ENCODE measurements at places on chromosomes 16 and 17.

DNA sequence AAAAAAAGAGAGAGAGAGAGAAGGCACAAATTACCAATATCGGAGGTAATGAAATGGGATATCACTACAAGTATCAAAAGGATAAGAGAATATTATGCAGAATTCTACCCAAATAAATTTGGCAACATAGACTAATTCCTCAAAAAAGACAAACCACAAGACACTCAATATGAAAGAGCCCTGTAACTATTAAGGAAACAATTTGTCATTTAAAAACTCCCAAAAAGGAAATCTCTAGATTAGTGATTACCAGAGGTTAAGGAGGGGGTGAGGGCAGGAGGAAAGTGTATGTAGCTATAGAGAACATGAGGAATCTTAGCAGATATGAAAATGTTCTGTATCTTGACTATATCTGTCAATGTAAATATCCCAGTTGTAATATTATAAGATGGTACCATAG is 54.0 kb downstream of the CFDP1 start:
- DNase-seq, result no peak

DNA sequence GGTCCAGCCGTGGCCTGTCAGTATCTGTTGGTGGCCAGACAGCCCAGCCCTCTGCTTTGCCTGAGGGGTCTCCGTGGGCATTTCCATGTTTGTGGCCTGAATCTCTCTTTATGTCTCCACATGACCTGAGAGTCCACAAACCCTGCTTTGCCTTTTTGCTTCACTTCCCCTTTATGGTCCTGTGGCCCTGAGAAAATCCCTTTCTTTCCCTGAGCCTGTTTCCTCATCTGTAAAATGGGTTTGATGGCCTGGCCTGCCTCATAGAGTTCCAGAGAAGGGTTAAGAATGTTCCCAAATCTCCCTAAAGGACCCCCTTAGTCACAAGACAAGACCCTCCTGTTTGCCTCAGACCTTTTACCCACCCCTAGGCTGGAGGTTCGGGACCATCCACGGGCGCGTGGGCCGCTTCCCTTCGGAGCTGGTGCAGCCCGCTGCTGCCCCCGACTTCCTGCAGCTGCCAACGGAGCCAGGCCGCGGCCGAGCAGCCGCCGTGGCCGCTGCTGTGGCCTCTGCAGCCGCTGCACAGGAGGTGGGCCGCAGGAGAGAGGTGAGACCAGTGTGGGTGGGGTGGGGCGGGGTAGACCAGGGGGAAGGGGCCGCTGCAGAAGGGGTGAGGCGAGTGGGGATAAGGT is 26.2 kb upstream of the ALKBH5 start:
- peak; percentile 46 for DNase-seq

GRCh38 chr17:37024181-37024637 is 75.5 kb downstream of the AATF start:
- no peak for DNase-seq

GRCh38 chr16:21088646-21089538 is 61.8 kb downstream of the DNAH3 start:
- no peak for DNase-seq

DNA sequence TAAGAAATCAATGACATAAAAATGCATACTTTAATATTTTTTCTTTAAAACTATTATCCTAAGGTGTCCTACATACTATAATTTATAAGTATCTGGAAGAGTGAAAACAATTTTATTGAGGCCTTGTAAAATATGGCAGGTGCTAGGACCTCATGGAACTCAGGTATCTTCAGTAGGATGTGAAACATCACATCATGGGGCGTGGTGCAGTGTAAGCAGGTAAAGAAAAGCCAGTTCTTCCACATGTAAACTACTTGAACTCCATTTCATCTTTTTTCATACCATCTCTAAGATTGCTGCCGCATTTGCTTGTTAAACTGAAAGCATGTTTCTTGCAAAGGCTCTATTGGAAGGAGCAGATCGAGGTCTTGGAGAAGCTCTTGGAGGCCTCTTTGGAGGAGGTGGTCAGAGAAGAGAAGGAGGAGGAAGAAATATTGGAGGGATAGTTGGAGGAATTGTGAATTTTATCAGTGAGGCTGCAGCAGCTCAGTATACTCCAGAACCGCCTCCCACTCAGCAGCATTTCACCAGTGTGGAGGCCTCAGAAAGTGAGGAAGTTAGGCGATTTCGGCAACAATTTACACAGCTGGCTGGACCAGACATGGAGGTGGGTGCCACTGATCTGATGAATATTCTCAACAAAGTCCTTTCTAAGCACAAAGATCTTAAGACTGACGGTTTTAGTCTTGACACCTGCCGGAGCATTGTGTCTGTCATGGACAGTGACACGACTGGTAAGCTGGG is at the start of gene CAPNS2:
Gene CAPNS2, plus strand, starts transcription at position 253 of the 744 bp plus-strand sequence. Its CDS starts 73 bp downstream, at position 326.
- DNase-seq, result no peak

DNA sequence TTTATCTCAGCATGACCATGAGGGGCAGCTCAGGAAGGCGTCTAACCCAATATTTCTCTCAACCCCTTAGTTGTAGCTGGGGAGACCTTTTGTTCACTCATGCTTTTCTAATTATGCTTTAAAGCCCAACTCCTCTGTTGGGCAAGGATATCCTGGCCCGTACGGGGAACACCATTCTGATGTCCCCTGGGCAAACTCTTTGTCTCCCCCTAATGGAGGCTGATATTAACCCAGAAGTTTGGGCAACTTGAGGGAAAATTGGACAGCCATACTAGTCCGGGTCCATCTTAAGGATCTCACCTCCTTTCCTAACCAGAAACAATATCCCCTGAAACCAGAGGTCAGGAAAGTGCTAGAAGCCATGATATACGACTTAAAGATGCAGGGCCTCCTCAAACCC is 143.7 kb upstream of the COX10 start:
- no peak for DNase-seq

GRCh38 chr16:3842994-3843393 is 37.5 kb downstream of the CREBBP start:
- no peak for DNase-seq

- no peak for DNase-seq
Measured at GRCh38 chr16:70151391-70151790, 22.2 kb upstream of the CLEC18C start.

DNA sequence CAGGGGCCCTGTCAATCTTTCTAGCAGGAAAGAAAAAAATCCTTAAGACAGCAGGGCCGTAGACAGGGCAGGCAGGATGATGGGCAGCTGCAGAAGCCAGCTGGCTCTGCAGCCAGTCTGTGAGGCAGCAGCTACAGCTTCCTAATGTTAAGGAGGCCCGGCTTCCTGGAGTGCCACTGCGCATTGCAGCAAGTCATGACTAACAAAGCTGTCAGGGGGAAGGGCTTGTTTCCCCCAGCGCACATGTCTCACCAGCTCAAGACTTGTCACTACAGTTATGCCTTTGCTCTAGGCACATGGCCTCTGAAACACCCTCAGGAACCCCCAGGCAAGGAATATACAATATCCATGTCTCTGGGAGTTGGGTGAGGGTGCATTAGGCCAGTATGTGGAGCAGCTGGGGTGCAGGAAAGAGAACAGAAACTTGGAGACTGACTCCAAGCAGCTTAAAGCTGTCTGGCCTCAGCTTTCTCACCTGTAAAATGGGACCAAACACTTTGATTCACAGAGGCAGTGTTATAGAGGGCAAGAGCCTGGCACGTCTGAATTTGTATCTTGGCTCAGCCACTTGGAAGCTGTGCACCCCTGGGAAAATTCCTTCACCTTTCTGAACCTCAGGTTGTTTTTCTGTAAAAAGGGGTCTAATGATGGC is 220.0 kb downstream of the HAPSTR1 start:
- DNase-seq, result no peak

DNA sequence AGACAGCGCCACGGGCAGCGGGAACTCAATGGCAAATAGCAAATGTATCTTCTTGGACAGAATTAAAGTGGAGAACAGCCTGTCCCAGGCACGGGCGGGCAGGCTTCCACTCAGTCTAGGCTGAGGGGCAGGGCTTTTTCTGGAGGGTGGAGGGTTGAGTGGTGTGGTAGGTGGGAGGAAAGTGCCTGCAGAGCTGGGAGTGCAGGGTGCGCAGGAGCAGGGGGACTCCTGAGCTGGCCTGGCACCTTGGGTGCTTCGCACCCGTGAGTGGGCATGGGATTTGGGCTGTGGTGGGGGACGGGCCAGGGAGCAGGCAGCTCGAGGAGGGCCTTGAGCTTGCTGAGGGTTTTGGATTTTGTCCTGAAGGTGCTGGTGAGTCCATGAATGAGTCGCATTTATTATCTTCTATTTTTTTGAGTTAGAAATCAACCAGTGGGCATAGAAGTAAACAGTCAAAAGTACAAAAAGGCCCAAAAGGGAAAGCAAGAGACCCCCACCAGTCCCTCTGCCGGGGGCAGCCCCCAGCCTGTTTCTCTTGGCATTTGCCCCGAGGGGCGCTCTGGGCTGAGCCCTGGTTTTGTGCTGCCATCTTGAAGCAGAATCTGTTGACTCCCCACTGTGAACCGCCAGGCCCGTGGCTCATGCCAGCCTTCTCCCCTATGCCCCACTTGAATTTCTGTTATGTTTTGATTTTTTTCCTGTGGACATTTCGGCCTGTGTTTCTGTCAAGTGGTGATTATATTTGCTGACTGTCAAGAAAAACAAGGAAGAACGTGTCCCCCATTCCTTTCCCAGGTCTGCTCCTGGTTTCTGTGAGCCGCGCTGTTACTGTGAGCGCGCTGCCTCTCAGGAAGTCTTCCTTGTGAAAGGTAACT is 8.2 kb downstream of the ADORA2B start:
- no peak for DNase-seq

DNA sequence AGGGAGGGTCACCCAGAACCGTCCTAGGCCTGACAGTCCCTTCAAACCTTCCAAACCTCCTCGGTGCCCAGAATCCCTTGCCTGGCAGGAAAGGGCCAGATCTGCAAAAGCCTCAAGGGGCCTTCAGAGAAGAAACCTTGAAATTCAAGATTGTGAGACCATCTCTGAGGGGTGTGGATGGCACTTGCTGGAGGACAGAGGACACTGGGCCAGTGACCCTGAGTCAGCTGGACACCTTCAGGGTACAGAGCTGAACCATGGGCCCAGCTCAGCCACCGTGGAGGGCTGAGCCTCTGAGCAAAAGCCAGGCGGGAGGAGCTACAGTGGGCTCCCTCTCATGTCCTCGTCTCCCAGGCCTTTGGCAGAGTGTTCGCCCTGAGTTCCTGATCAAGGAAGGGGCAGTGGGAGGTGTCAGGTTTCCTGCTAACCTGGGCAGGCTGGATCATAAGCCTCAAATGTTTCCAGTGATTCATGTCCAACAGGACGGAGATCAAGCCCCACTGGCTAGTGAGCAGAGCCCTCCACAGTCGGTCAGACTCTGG is 3.0 kb downstream of the PDILT start:
- no peak for DNase-seq

DNA sequence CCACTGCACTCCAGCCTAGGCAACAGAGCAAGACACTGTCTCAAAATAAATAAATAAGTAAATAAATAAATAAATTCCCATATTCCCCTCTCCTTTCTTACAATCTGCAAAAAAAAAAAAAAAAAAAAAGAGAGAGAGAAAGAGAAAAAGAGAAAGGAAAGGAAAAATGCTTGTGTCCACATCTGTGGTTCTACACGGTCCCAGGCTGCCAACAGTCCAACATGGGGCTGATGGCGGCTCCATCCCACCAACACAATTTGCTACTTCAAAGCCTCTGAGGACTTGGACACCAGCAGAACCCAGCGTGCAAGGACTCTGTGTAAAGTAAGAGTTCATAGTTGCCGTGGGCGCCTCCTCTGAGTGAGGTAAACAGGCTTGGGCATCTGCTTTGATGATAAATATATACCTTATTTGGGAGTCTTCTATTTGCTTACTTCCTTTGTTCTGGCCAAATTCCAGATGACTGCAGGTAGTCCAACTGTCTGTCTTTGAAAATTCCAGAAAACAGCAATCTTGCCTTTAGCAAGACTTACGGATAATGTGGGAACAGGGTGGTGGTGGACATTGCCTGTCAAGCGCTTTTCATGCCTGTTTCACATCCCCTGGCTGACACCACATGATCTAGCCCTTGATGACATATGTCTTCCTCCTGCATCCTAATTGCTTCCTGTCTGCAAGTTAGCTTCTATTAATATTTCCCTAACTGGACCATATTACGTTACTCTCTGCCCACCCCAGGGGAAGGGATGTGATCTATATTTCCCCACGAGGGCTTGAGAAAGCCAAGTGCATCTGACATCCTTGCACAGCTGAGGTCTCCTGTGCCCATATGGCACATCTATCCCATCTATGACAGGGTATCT is 10.1 kb downstream of the LITAF start:
- DNase-seq, result peak; percentile 54

- DNase-seq, result no peak
Measured at GRCh38 chr17:79090443-79091225, 16.0 kb downstream of the ENGASE start.

- no peak for DNase-seq
Measured at GRCh38 chr16:65769776-65770438, 596.6 kb upstream of the CDH5 start.

GRCh38 chr16:63960321-63960720 is 1161.5 kb downstream of the CDH11 start:
- no peak for DNase-seq

- no peak for DNase-seq
Measured at GRCh38 chr17:44905006-44906000, 6.1 kb upstream of the EFTUD2 start.

- DNase-seq, result no peak
Measured at GRCh38 chr16:49854188-49854795, 1.6 kb downstream of the ZNF423 start.

DNA sequence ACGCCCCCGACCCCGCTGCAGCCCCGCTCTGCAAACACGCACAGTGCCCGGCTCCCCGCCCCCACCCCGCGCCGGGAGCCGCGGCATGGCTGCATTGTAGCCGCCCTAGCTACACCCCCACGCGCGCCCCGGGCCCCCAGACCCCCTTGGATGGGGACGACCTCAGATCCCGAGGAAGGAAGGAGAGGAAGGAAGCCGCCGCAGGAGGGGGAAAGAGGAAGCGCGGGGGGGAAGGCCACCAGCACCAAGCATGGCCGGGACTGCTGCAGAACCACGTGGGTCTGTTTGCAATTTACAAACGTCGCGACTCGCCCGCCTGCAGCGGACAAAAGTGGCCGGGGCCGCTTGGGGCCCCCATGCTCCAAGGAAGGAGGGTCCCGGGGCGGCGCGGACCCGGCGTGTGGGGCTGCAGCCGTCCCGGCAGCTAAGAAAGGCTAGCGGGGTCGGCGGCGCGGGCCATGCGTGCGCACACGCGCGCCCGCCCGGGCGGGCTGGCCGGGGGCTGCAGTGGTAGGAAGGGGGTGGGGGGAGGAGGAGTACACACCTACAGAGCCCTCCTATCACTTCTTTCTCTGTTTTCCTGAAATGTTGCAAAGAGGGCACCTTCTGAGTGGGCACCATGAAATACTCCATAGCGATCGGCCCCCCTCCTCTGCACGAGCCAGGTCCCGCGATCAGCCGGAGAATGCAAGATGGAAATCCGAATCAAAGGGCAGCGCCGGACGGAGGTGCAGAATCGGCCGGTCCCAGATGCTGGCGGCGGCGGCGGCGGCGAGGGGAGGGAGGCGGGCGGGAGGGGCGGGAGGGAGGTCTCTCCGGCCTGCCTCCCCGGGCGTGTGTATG is 488 bp downstream of the TFAP4 start:
- peak; percentile 73 for DNase-seq

DNA sequence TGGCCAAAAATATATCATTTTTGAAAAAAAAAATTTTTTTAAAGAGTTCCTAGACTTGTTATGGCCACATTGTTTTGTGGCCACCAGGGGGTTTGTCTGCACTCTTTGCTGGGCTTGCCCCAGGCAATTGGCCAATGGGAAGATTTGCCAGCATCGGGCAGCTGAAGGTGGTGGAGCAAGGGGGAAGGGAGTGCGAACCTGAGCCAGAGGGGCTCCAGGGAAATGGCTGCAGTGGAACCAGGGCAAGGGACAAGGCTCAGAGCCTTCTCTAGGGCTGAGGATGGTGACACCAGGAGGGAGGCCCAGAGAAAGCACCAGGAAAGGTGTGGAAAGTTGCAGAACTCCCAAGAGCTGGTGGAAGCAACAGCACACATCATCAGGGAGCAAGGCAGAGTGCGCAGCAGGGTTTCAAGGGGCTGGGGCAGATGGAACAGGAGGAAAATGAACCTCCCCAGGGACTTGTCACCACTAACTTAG is 15.5 kb upstream of the CMIP start:
- peak; percentile 67 for DNase-seq
